Cardiac muscle cell (in vitro differentiated cells and primary cell): ENCODE measurements at places on chromosomes 4 and X.

GRCh38 chrX:40488296-40488695 lies 92.5 kb upstream of the ATP6AP2 start:
- DNase-seq, result no peak

GRCh38 chrX:82333575-82333974 lies 1131.7 kb downstream of the SH3BGRL start:
- DNase-seq, result no peak

DNA sequence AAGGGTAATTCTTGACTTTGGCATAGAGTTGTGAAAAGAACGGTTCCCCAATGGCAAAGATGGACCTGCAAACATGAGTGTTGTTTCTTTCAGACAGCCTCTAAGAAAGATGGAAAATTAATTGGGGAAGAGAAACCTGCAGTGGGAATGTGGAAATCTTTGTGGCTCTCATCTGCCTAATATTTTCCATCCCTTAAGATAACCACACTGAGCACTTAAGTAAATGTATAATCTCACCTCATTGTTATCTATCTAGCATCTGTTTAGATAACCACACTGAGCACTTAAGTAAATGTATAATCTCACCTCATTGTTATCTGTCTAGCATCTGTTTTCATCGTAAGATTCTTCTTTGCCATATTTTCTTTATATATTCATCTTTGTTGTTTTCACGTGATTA lies 149.3 kb downstream of the NWD2 start:
- no peak for DNase-seq

GRCh38 chr4:45363931-45364330 lies 637.6 kb upstream of the GNPDA2 start:
- DNase-seq, result no peak

GRCh38 chr4:93243262-93243661 lies 585.3 kb upstream of the ATOH1 start:
- no peak for DNase-seq
